Stomach (tissue), 19 donors: ENCODE measurements at places on chromosomes 6 and 20. TPM values are rescaled to one million over a fixed set of nuclear protein-coding genes. Genes with fewer than 3 reads are reported as not detected.

Gene POU3F2
- not detected for polyA plus RNA-seq

Gene CST7
- 8.3 TPM for polyA plus RNA-seq

Gene ABHD16B
- polyA plus RNA-seq, result 0.43 TPM

Gene FYN
- polyA plus RNA-seq, result 15.8 TPM

Gene FOXF2
- polyA plus RNA-seq, result 32.2 TPM

Gene C6orf52
- 1.8 TPM for polyA plus RNA-seq

Gene FABP7
- not detected for polyA plus RNA-seq

Gene ADGRF4
- not detected for polyA plus RNA-seq

Gene TFB1M
- polyA plus RNA-seq, result 24.1 TPM

Gene ELOVL2
- 0.23 TPM for polyA plus RNA-seq

Gene PTCHD4
- polyA plus RNA-seq, result 0.15 TPM

Gene ADGRB3
- polyA plus RNA-seq, result 0.63 TPM

Gene FAM217B
- 2.2 TPM for polyA plus RNA-seq
